ENCODE measurements at places on chromosomes 5 and 9.

- no peak for DNase-seq
Observed at GRCh38 chr9:131036071-131036470, 27.1 kb downstream of the LAMC3 start.

GRCh38 chr5:166535641-166536040, 1755.8 kb upstream of the WWC1 start:
- DNase-seq = no peak

DNA sequence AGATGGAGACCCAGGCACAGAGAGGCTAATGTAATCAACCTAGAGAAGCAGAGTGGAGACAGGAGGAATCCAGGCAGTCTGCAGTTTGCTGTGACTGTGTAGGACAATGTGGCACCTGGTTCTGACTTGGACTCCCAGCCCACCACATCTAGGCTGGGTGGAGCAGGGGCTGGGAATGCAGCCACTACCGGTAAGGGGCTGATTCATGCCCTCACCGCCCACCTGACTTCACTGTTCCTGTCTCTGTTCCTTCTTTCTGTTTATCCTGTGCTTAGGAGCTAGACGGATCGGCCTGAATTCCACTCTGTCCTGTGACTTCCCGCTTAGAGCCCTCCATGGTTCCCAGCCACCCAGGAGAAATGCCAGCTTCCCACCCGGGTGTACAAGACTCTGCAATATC, 2.6 kb downstream of the PDLIM4 start:
- no peak for DNase-seq

- no peak for DNase-seq
Observed at GRCh38 chr9:106414042-106414441, 448.9 kb upstream of the ZNF462 start.

GRCh38 chr5:180160215-180160614, 48.8 kb downstream of the RASGEF1C start:
- DNase-seq = no peak

- DNase-seq = no peak
Observed at GRCh38 chr5:11289733-11290132, 528.7 kb upstream of the DAP start.

- DNase-seq = no peak
Observed at GRCh38 chr5:37738057-37738691, 101.7 kb downstream of the GDNF start.

- no peak for DNase-seq
Observed at GRCh38 chr5:128123936-128124335, 40.4 kb downstream of the SLC12A2 start.

- DNase-seq = no peak
Observed at GRCh38 chr5:139755892-139756671, 39.5 kb upstream of the PSD2 start.

GRCh38 chr5:6773342-6774035, 60.3 kb downstream of the TENT4A start:
- DNase-seq = no peak

GRCh38 chr5:35183556-35183955, 46.7 kb downstream of the PRLR start:
- DNase-seq = no peak

DNA sequence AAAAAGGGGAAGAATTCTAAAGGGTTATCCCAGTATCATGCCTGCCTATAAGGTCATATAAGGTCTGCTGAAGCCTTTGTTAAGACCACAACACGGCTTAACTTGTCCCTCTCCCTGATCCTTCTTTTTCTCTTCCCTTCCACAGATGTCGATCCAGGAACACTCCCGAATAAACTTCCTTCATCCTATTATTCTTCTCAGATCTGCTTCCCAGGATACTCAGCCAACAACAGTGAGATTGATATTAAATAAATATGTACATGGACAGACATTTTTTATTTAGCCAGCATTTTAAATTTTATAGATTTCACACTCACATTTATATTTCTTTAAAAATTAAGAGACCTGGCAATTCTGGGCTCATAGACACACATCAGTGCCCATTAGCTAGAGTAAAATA, 44.1 kb downstream of the DPYSL3 start:
- no peak for DNase-seq

GRCh38 chr5:143182901-143183820, 220.3 kb downstream of the NR3C1 start:
- no peak for DNase-seq

DNA sequence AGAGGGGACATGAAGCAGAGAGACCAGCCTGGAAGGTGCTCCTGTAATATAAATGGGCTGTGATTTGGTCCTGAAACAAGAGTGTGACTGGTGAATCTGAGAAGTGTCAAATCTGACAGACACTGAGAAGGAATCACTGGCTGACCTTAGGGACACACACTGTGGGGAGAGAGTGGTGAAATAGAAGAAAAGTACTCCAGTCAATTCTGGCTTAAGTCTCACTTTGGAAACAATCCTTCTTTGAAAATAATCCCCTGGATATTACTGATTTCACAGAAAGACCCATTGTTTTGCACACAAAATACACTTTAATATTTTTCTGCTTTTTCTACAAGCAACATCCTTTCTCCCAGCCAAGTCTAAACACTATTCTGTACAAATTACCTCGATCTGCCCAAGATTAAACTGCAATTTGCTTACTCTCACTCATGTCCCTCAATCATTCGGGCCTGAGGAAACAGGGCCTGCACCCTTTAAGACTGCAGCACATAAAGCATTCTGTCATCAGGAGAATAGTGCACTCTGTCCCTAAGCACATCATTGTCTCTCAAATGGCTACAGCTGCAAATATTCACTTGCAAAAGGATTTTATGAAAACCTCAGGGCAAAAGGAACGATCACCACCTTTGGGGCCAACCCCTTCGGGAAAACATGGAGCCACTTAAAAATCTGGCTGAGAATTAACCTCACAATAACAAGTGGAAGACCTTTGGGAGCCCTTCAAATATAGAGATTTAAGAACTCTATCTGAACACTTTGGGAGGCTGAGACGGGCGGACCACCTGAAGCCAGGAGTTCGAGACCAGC, 68.6 kb downstream of the MAPKAP1 start:
- DNase-seq = no peak

DNA sequence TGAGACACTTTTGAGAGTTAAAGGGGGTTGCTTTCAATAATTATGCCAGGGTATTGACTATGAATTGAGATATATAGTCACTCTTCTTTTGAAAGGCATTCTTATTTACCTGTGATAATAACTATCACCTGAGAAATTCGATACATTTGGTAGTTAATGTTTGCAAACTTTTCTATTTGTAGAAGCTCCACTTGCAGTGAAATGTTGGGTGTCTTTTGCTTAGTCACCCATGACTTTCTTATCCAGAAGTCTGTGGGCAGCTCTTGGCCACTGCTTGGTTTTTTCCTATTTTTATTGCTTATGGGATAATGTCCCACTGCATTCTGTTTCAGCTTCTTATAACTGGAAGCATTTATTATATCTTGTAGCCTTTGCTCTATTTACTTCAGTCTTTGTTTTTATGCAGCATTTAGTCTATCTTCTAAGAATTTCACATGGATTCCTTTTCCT, 3.9 kb downstream of the MACIR start:
- no peak for DNase-seq

DNA sequence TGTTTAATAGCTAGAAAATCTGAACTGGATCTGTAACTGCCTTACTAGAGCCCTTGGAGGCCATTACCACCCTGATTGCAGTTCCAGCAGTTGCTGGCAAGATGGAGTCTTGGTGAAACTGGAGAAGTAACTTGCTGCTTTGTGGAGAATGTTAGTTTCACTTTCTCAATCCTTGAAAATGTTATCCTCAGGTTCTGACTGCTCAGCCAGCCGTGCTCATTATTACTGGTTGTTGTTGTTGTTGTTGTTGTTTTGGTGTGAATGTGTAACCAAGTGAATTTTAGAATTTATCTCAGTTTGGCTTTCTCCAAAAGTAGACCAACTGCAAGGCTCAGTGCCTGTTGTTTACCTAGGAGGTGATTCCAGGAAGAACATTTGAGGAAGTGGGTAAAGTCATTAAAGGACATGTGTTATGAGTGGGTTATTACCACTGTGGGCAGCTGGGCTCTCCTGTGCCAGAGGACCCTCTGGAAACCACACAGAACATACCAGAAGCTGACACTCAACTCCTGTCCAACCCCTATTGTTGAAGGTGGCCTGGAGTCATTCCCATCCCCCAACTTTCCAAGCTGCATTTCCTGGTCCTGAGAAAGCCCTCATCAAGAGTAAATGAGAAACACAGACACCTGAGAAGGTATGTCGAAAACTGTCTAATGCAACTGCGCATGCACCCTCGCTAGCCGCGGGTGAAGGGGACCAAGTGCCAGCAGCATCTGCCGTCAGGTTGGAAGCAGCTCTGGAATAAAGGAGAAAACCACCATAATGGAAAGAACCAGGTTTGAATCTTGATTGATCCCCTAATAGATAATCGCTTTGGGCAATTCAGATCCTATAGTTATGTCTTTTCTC, 111.6 kb downstream of the CMYA5 start:
- no peak for DNase-seq

GRCh38 chr9:87816036-87816435, 66.6 kb upstream of the SPATA31E1 start:
- DNase-seq = no peak

DNA sequence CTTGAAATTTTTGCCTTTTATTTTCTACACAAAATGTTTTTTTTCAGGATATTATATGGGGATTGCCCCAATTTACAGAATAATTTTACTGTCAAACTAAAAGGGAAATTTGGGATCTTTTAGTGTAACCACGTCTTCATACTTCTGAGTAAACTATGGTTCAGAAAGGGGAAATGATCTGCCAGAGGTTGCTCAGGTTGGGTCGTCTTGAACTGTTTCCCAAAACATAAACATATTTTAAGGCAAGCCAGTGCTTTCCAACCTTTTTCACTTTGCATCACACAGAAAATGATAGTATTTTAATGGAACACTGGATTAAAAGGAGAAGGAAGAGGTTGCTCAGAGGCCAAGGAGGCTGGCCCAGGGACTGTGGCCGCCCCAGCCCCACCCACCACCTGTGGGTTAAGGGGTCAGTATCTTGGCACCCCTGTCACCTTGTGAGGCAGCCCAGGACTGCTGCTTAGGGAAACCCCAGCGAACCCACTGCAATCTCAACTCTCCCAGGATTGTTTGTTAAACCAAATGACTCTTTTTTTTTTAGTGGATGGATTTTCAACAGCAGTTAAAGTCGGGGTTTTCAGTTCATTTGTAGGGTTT, 142.7 kb upstream of the DHFR start:
- no peak for DNase-seq

DNA sequence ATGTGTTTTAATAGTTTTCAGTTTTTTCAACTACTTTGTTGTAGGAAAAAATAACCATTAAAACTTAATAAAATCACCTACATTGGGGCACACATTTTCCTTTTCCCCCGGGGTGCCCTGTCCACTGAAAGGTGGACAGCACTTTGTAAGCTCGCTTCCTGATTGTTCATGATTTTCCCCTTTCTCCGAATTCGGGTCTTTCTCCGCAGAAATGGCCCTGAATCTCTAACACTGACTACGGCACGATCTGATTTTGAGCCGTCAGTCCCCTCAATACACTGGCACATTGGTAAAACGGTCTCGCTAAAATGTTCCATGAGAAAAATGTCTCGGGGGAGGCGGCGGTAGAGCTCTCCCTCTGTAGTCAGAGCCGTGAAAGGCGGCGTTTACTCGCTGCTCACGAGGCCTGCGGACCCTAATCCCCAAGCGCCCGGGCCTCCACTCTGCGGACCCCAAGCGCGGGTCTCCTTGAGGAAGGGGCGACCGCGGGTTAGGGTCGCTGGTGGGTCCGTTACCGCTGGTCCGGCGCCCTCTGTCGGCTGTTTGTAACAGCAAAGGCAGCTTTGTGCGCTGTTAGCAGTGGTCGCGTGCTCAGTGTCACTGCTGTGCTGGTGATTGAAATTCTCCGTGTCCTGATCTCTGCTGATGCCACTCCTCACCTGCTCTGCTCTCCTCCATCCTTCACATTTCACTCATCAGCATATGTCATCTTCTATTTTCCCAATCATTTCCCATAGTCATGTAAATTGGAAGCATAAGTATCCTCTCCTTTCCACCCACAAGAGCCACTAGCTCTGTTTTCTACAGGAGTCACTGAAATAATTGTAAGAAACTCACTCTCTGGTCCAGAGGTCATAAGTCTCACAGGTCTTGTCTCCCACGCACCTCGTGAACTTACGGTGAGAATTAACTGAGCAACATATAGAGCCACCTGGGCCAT, 10.8 kb upstream of the IFNA2 start:
- DNase-seq = peak; percentile 6

- DNase-seq = no peak
Observed at GRCh38 chr9:106019039-106019680, 324.8 kb downstream of the TMEM38B start.

DNA sequence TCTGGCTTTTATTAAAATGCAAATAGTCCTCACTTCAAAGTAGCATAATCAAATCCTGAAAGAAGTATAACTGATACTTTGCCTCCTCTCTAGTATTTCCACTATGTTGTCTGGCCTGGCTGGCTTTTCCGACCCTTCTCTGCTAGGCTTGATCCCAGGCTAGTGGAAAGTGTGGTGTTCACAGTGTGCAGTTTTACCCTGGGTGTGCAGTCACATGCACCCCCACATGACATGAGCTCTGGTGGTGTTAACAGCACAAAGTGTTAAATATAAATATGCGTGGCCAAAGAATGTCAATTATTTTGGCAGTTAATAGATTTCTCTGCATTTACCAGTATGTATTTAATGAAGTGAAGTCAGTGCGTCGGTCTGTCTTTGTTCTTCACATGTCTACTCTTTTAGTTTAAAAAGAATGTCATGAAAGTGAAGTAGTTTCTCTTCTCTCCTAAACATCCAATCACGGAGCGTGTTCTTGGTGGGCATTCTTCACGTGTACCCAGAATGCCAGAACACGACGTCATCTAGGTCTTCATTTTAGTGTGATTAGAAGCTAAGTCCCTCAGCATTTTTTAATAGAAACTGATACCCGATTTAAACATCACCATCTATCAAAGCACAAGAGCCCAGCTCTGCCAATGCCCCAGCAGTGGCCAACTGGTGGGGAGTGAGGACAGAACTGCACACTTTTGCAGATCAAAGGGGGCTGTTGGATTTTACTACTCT, 286.4 kb downstream of the FANCC start:
- DNase-seq = no peak

GRCh38 chr9:113428062-113428615, 17.6 kb downstream of the C9orf43 start:
- DNase-seq = no peak

GRCh38 chr5:65816729-65817128, 94.7 kb downstream of the NLN start:
- no peak for DNase-seq

DNA sequence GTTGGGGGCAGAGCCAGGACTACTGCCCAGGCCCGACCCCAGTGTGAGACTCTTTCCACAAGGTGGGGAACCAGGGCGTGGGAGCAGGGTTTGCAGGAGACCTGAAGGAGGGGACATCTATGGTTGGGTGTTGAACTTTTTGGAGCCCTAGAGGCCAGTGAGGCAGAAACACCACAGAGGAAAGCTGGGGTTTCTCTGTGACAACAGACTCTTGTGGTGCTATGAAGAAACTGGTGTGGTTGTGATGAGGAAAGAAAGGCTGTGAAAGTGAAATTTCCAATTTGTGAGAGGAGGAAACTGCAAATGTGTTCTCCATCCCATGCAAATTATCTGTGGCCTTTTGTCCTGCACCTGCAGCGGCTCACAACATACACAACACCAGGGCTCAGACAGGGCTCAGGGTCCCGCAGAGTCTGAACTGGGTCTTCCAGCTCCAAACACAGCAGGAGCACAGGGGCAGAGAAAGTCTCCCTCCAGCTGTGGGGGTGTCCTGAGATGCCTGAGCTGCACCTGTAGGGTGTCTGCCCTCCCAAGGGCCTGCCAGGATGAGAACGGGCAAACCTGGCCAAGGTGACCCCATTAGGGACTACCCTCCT, 51.4 kb upstream of the GRHPR start:
- DNase-seq = no peak

Measured in cerebellar nuclear complex (tissue), 1 donor.